H4 (cell line): ENCODE measurements at places on chromosomes 1 and 21. TPM values are rescaled to one million over a fixed set of nuclear protein-coding genes. Genes with fewer than 3 reads are reported as not detected.
A peak's percentile ranks its signal among the peaks of the same experiment; 100 is the strongest.

GRCh38 chr1:46197560-46197963 lies 672 bp downstream of the POMGNT1 start:
- DNase-seq = no peak

GRCh38 chr21:46003575-46004007 lies 22.0 kb downstream of the COL6A1 start:
- no peak for DNase-seq

DNA sequence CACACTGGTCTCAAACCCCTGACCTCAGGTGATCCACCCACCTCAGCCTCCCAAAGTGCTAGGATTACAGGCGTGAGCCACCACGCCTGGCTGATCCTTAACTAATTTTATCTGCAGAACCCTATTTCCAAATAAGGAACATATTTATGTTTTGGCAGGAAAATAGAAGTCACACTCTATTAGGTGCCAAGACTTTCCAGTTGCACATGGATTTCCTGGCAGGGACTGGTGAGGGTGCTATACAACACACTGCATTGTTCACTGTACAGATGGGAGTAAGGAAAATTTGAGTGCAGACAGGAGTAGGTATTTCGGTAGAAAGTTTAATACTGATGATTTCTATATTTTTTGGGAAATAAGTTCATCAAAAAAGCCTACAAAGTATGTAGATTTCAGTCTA lies 605.3 kb upstream of the B3GALT2 start:
- no peak for DNase-seq

DNA sequence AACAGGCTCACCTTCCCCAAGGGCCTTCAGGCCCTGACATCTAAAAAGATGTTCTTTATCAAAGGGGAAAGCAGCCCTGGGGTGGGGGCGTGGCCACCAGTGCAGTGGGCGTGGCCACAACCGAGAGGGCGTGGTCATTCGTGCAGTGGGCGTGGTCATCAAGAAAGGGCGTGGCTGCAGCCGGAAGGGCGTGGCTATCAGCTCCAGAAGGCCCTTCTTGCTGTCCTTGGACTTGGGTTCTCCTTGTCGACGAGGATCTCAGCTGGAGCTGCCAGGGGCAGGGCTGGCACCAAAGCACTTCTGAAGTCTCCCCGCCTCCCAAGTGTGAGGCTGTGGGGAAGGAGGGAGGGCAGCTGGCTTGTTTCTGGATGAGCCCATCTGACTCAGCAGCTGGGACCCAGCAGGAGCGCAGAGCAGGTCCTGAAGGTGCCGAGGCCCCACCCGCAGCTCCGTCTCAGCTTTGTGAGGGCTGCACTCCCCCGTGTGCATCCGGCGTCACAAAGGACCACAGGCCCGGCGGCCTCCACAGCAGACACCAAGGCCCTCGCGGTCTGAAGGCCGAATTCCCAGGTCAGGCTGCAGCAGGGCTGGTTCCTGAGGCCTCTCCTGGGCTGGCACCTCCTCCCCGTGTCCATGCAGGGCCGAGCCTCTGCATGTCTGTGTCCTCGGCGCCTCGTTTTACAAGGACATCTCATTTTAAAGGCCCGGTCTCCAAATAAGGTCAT lies 12.8 kb downstream of the PDE9A start:
- DNase-seq = no peak

GRCh38 chr1:172821609-172822274 lies 162.8 kb downstream of the FASLG start:
- DNase-seq = peak; percentile 68

DNA sequence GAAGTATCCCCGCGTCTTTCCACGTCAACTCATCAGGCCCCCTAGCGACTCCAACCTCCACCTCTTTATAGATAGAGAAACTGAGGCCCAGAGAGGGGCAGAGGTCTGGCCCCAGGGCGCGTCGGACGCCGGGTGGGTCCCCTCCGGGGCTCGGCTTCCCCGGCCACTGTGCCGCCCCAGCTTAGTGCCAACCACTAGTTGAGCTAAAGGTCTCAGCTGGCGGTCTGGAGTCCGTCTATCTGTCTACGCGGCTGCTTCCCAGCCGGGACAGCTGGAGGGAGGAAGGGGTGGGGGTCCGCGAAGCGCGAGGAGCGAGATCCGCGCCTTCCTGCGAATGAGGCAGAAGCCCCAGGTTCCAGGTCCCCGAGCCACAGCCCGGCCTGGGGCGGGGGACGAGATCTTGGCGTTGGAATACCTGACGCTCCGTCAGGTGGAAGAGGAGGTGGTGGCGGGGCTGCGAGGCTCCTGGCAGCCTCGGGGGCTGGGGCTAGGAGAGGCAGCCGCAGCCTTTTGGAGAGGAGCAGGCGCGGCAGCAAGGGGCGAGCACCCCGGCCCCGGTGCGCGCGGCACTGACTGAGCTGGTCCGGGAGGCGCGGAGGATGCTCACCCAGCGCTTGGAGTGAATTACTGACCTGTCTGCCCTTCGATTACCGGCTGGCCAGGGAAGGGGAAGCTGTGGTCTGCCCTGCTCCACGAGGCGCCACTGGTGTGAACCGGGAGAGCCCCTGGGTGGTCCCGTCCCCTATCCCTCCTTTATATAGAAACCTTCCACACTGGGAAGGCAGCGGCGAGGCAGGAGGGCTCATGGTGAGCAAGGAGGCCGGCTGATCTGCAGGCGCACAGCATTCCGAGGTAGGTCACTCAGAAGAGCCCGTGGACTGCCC lies 937 bp downstream of the PODN start:
- no peak for DNase-seq

- DNase-seq = no peak
Measured at GRCh38 chr21:32065654-32066053, 192.8 kb downstream of the HUNK start.

DNA sequence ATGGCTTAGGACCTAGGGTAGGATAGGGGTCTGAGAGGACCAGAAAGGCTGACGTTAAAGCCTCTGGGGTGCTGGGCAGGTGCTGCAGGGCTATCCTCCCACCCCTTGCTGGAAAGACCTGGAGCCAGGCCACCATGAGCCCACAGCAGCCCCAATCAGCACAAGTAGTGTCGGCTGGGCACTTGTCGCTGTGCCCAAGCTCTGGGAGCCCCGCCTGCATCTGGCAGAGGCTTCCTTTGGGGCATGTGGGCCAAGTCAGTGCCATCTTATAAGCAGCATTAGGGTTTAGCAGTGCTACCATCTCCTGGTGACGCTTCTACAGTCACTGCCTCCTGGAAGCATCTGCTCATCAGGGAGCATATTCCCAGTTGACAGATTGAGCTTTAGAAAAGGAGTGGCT lies 31.3 kb downstream of the MAN1C1 start:
- DNase-seq = no peak

- DNase-seq = no peak
Measured at GRCh38 chr1:181562395-181562794, 79.1 kb downstream of the CACNA1E start.

DNA sequence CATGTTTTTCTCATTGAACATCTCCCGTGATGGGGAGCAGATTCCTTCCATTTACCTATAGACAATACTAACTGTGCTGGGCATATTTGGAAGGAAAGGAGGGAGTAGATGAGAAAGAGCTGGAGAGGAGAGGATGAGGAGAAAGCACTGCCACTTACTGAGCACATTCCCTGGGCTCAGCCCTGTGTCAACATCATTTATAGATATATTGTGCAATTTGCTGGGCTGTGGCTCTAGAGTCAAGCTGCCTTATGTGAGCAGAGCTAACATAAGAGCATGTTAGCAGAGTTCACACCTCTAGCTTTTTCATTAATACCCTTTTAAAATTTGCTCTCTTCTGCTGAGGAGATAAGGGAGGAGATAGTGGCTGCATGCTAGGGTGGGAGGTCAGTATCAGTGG lies 22.3 kb upstream of the CD53 start:
- no peak for DNase-seq

GRCh38 chr1:201537891-201538611 lies 876 bp upstream of the NAV1 start:
- DNase-seq = peak; percentile 54

GRCh38 chr1:220528679-220529501 lies 954 bp downstream of the MARK1 start:
- DNase-seq = peak; percentile 7

DNA sequence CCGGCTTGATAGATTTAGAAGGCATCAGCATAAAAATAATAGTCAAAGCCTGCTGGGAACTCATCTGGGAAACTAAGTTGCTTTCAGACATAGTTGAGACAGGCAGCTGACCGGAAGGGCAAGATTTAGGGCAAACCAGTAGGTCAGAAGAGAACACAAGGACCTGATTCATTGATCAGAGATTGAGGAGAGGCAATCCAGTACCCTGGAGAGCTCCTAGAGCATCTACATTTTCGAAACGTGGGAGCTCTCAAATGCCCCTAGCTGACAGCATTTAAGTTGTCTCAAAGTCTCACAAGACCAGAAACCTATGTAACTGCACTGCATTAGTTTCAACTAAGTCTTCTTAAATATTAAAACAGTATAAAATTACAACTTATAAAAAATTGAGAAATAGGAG lies 22.9 kb upstream of the MTF2 start:
- no peak for DNase-seq

- DNase-seq = no peak
Measured at GRCh38 chr1:8939000-8939265, 6.7 kb upstream of the CA6 start.

DNA sequence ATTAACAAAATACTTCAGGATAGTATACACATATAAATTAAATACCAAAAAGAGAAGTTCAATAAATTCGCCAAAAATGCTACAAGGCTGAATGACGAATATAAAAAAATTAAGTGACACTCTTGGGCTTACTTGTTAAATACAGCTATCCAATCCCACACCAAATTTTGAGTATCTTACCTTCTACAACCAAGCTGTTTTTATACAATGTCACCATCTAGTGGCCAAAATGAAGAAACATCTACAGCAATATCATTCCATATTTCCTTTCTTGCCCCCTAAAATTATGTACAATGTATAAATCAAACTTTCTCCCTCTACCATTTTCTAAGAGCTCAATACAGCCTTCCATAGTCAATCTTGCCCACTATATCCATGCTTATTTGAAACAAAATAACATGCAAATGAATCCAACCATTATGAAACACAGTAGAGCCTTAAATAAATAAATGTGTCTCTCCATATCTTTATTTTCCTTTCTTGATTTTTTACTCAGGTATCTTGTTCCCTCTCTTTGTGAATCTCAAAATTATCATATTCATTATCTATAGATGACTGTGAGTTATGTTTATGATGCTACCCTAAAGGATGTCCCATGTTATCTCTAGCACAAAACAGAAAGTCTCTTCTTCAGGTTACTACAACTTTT lies 86.3 kb downstream of the ACBD6 start:
- DNase-seq = peak; percentile 25

- no peak for DNase-seq
Measured at GRCh38 chr1:153610334-153610733, 2.6 kb downstream of the S100A16 start.

GRCh38 chr1:97038410-97038809 lies 316.8 kb downstream of the PTBP2 start:
- DNase-seq = no peak

DNA sequence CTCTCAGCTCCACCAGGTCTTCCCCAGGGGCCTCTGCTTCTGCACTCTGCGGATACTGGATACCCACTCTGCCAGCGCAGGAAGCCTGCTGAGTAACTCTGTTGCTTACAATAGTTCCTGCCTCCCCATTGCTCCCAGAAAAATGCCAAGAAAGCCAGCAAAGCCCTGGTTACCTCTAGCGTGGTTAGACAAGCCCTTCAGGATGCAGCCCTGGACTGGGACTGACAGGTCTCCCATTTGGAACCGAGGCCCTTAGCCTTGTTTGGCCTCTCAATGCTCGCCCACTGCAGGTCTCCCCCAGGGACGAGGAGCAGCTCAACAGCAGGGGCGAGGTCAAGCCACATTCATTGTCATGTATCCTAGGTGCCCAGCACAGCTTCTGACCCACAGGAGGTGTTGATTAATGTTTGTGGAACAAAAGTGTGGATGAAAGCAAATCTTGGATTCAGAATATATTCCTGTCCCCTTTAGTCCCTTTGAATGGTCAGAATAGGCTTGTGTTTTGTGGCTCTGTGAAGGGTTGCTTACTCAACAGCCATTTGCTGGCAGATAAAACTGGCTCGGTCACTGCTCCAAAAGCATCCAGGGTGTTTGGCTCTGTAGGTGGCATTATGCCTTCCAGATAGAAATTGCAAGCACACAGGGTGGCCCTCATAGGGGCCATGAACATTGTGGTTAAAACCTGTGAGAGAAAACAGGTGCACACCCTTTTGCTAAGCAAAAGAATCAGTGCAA lies 58.9 kb downstream of the C1orf198 start:
- no peak for DNase-seq

GRCh38 chr1:35935442-35936388 lies 4.8 kb downstream of the AGO3 start:
- DNase-seq = no peak

- DNase-seq = no peak
Measured at GRCh38 chr1:110674337-110675059, at the start of gene KCNA3. KCNA3 (minus strand) TSS chr1:110674940; CDS start chr1:110674809, 131 bp downstream.

- peak; percentile 88 for DNase-seq
Measured at GRCh38 chr21:35138665-35139381, 89.7 kb upstream of the RUNX1 start.

DNA sequence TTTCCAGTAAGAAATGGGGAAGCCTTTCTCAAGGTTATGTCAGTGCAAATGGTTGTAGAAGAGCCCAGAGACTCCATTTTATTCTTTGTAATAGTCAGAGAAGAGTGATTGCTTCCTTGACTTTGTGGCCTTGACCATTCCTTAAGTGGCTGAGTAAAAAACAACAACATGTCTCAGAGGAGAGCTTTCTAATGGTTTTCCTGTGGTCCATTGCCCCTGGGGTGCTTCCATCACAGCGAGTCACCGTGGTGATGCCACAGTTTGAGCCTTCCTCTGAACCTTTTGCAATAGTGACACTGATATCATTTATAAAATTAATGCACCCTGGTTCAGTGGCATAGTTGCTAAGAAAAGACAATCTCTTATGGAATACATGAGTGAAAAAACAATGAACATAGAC lies 38.6 kb downstream of the PAPPA2 start:
- DNase-seq = no peak

- DNase-seq = no peak
Measured at GRCh38 chr1:225509770-225510169, 81.9 kb upstream of the LBR start.

DNA sequence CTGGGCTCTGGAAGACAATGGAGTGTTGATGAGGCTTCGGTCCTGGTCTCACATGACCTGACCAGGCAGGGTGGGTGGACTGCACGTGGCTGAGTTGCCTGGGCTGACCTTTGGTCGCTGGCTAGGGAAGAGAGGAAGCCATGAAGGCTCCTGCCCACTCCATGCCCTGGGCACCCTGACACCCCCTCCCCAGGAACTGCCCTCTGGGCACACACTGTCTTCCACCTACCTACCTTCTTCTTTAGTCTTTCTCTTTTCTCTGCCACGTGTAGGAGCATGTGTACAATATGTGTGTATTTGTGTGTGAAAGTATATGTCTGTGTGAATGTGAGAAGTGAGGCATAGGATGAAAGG lies 15.1 kb downstream of the POU3F1 start:
- DNase-seq = no peak

Gene VSIG8
- total RNA-seq = 0.14 TPM in 1 of 2 replicates, not detected in the other

Gene PSEN2
- 9.5 and 24.2 TPM in 2 replicates for total RNA-seq

Gene TNNT2
- not detected in 2 replicates for total RNA-seq

Gene TNFRSF8
- 0.02 TPM in 1 of 2 replicates, not detected in the other for total RNA-seq

Gene GBP7
- total RNA-seq = not detected in 2 replicates

Gene TIAM1
- 9.4 TPM in 2 replicates for total RNA-seq

Gene RYR2
- 1.4 and 1.7 TPM in 2 replicates for total RNA-seq

Gene S100A9
- 0.74 TPM in 1 of 2 replicates, not detected in the other for total RNA-seq

Gene CCDC190
- total RNA-seq = not detected in 2 replicates

Gene FAM151A
- not detected in 2 replicates for total RNA-seq

Gene SH2D2A
- total RNA-seq = 2.5 TPM in 2 replicates

Gene KRTAP11-1
- not detected in 2 replicates for total RNA-seq

Gene TAF1A
- total RNA-seq = 9.2 and 16.3 TPM in 2 replicates

Gene CFH
- 57.0 and 74.2 TPM in 2 replicates for total RNA-seq

Gene SIM2
- total RNA-seq = 1.6 and 2.3 TPM in 2 replicates

Gene GUK1
- 185 and 196 TPM in 2 replicates for total RNA-seq

Gene SH2D1B
- total RNA-seq = 0.06 TPM in 1 of 2 replicates, not detected in the other

Gene CD247
- total RNA-seq = not detected in 2 replicates

Gene SPRR5
- total RNA-seq = not detected in 2 replicates
